ENCODE measurements at places on chromosomes 13 and 19. TPM values are rescaled to one million over a fixed set of nuclear protein-coding genes. Genes with fewer than 3 reads are reported as not detected.

GRCh38 chr19:35898499-35898809 is 1.9 kb downstream of the NFKBID start:
- no peak for DNase-seq

DNA sequence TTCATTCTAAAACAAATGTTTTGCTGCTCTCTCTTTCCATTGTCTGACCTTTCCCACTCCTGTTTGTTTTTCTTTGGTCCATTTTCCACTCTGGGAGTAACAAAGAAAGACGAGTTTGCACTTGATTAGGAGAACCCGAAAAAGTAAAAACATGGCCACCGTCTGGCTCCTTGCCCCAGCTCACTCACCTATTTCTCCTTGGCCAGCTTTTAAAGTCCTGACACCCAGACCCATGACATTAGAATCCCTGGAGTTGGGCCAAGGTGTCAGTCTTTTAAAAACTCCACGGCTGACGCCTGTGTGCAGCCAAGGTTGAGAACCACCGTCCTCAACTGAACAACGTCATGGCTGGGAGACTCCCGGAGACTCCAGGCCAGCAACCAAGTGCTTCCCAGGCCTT is 63.6 kb upstream of the FLT1 start:
- DNase-seq: peak; percentile 79

GRCh38 chr19:14106840-14107239 is 10.7 kb downstream of the PRKACA start:
- DNase-seq: no peak

Gene CFD
- 35.1 TPM for total RNA-seq

- DNase-seq: no peak
Observed at GRCh38 chr13:99656844-99657381, 155.6 kb downstream of the TM9SF2 start.

Gene DACT3
- total RNA-seq: 10.4 TPM
